Uterus (tissue), 4 donors: ENCODE measurements at places on chromosomes 5 and 9. TPM values are rescaled to one million over a fixed set of nuclear protein-coding genes. Genes with fewer than 3 reads are reported as not detected.

DNA sequence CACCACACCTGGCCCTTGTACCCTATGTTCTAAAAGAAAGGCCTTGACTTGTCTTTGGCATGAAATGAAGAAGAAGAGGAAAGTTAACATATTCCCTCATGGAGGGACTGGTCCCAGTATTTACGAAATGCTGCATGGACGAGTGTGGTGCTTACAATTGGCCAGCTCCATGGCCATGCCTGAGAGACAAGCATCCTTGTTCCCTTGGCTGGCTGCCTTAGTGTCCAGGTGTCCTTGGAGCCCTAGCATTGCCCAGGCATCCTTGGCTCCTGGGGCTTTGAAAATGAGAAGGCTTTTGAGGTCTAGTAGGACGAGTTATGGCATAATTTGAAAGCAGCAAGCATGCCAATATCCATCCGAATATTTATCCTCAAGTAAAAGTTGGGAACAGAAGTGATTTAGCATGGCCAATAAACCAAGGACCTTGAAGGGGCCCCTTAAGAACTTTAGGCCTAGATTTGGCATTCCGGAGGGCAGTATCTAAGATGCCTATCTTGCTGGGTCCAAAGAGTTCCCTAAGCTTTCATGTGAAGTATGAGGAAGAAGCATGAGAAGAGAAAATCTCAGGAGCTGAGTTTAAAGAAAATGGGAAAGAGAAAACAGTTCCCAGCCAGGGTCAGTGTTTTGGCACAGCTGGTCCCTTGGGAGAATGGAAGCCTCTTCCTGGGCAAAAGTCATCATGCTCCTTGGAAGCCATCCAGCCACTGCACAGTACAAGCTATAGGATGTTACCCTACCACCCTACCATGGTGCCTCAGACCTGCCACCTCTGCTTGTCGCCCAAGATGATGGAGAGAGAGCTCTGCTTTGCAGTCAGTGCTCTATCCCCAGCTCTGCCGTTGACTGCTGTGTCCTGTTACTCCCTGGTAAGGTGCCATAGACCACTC is 91.0 kb downstream of the AOPEP start:
- DNase-seq = no peak

- DNase-seq = no peak
Measured at GRCh38 chr9:96680812-96681499, 25.8 kb upstream of the PRXL2C start.

DNA sequence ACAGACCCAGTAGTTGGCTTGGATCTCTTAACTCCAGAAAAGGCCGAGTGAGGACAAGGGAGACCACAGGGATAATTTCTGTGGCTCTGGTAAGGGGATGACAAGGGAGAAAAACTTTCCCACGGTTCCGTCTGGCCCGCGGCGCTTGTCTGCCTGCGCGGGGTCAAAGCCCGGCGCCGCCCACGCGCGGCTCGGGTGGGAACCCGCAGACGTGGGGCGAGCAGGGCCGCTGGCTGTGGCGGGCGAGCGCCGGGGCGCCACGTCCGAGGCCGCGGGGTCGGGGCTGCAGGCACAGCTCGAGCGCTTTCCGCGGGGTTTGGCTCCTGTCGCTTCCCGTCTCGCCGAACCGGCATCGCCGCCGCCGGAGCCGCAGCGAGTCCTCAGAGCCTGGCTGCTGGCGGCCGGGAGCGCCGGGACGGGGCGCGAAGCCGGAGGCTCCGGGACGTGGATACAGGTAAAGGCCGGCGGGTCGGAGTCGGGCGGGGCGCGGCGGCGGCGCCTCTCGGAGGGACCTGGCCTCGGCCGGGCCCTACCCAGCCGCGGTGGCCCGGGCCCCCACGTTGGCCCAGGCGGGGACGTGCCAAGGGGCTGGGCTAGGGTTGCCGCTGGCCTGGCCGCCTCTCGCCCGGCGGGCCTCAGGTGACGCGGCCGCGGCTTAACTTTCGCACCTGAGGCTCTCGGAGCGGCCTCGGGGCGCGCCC is at the start of gene RNF180:
TSS of gene RNF180 (plus strand) at position 344 of the 701 bp plus-strand sequence. CDS start 34,965 bp downstream, outside the sequence.
- DNase-seq = peak; percentile 30

DNA sequence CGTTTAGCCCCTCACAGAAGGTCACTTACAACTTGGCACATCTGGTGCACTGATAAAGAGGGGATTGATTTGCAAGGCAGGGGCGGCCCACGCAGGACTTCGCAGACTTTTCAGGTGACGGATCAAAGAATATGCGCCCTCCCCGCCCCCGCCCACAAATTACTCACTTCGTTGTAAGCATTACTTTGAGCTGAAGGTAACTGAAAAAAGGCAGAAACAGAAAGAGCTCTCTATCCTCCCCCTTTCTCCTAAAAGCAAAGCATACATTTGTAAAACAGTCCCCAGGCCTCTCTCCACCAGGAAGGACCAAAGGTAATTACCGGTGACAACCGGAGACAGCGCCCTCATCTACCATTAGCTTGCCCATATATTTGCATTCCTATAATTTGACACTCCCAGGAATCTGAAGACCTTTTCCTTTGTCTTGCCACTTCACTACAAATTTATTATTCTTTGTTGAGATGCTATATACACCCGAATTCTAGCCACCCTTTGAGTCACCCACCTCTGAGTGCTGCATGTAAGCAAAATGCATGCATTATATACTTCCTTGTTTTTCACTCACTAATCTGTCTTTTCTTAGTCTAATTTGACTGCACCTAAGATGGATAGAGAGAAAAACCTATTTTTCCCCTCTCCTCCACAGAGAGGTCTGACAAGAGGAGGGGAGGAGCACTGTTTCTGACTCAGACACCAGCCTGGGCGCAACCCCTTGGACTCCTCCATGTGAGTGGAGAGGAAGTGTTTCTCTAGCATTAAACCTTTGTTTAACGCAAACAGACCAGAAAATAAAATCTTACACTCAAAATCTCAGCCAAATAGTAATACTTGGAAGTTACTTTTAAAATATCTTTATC is 74.7 kb upstream of the SPIN1 start:
- DNase-seq = no peak

GRCh38 chr5:16574789-16575721 is 41.7 kb downstream of the RETREG1 start:
- DNase-seq = no peak

Gene TTC16
- total RNA-seq = 0.67 TPM

GRCh38 chr9:114932502-114932901 is 2.1 kb upstream of the TNFSF8 start:
- DNase-seq = no peak

DNA sequence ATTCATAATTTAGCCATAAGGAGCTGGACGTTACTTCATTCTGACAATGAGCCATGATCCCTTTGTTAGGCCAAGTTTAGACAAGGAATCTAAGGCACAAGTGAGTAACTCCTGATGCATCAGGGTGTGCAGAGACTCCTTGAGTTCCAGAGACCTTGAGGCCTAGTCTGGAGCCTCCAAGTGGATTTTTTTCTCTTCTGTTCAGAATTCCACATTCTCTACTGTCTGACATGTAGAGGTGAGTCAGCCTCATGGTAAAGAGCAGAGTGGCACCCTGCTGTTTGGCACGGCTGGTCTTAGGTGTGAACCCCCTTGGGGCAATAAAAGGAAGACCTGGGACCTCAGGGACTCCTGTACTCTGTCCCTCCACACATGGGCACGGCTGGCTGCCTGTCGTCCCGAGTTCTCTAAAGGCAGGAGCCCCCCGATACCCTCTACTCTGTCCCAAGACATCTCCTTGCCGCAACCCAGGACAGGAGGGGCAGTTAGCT is 22.0 kb upstream of the TGFBI start:
- no peak for DNase-seq

GRCh38 chr5:81349161-81349560 is 44.8 kb downstream of the ACOT12 start:
- no peak for DNase-seq

GRCh38 chr9:4755026-4755609 is 14.1 kb upstream of the AK3 start:
- no peak for DNase-seq

Gene SLC34A3
- total RNA-seq = 0.48 TPM

- DNase-seq = no peak
Measured at GRCh38 chr9:123435471-123435870, 79.5 kb downstream of the CRB2 start.

GRCh38 chr5:74927336-74927735 is 61.1 kb upstream of the FAM169A start:
- DNase-seq = no peak
